ENCODE measurements at places on chromosomes 7 and 10. TPM values are rescaled to one million over a fixed set of nuclear protein-coding genes. Genes with fewer than 3 reads are reported as not detected.

Gene TUBB8
- not detected for total RNA-seq

Gene TLX1
- total RNA-seq: 0.05 TPM

- no peak for DNase-seq
These were observed 117.6 kb downstream of the LRRC4 start for GRCh38 chr7:127913686-127914085.

- no peak for DNase-seq
These were observed 110.5 kb downstream of the SVIL start for GRCh38 chr10:29524294-29524693.

- DNase-seq: peak; percentile 12
These were observed at the start of gene LRMDA for GRCh38 chr10:75431180-75432111. TSS of gene LRMDA (plus strand) at chr10:75431624.

Gene PSD
- 1.0 TPM for total RNA-seq

Gene BTBD16
- total RNA-seq: not detected

Gene NKX2-3
- not detected for total RNA-seq
